Stimulated activated CD8-positive, alpha-beta memory T cell treated with anti-CD3 and anti-CD28 coated beads, Interleukin-4, amount 100 ng/mL, for 4 hours (primary cell): ENCODE measurements at places on chromosomes 7 and 10.

GRCh38 chr10:102712089-102712488 lies 2.1 kb downstream of the ARL3 start:
- DNase-seq = no peak

DNA sequence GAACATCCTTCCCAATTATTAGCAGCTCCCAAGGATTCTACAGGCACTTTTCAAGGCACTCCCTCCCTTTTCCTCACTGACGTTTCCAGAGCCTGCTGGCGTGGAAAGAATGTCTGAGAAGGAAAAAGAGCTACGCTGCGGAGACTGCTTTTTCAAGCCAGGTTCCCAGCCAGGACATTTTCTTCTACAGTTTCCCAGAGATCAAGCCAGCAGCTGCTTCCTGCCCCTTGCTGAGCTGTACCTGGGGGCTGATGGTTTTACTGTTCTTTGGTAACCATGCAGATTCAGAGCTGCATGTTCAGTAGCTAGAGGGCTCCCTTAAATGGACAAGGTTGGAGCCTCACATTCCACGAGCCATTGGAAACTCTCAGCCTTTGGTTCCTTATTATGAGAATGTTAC lies 133.4 kb downstream of the EVX1 start:
- no peak for DNase-seq

DNA sequence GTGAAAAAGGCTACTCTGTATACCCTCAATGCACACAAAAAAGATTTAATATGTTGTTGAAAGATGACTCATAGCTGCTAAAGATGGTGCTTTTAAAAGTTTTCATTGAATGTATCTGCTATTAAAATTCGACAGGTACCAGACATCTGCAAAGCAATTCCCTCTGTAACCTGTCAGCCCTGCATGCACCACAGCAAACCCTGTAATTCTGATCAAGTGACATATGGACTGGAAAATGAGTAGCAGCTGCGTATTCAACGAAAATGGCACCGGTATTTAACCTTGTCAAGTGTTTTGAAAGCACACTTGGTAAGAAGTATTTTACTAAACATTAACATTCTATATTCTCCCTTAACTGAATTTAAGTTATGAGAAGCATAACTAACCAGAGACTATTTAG lies 58.2 kb upstream of the PTPRN2 start:
- no peak for DNase-seq

- no peak for DNase-seq
Measured at GRCh38 chr7:121385800-121386179, 10.3 kb downstream of the FAM3C start.

GRCh38 chr10:75838486-75838885 lies 407.1 kb downstream of the LRMDA start:
- no peak for DNase-seq

GRCh38 chr7:81206667-81207360 lies 288.0 kb upstream of the SEMA3C start:
- no peak for DNase-seq

- no peak for DNase-seq
Measured at GRCh38 chr10:51905032-51905431, 205.6 kb upstream of the CSTF2T start.

DNA sequence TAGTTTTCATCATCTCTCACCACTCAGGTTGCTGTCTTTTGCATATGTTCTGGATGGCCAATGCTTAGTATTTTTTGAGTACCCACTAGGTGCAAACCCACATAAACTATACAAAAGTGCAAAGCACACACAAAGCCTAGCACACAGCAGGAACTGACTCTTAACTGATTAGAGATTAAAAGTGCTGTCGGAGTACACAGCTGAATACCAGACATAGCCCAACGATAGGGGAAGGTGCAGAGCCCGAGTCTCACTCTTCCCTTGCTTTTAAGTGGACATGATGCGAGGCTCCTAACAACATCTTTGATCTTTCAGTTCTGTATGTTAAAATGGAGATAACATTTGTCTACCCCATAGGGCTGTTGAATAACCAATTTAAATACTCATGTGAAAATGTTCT lies 90.8 kb downstream of the DPY19L1 start:
- no peak for DNase-seq

DNA sequence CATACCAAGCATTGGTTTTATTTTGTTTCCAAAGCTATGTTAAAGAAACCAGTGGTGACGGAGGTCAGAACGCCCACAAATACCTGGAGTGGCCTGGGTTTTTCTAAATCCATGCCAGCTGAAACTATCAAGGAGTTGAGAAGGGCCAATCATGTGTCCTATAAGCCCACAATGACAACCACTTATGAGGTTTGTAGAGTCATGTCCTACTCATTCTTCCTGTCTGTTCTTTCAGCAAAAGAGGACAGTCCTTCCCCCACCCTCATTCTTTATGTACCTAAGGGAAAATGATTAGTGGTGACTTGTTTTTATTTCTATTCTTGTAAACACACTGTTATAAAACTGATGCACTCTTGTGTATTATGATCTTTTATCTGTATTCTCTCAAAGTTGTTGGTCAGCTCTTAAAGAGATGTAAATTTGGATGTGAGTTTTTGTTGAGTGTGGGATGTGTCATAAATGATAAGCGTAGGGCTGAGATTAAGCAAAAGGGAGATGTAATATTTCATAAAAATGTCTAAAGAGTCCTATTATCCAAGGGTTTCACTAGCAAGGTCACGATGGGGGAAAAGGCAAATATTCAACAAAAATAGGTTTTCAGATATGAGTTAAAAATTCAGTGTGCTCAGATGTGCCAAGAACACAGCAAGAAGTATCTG lies 294.4 kb downstream of the BICC1 start:
- no peak for DNase-seq

DNA sequence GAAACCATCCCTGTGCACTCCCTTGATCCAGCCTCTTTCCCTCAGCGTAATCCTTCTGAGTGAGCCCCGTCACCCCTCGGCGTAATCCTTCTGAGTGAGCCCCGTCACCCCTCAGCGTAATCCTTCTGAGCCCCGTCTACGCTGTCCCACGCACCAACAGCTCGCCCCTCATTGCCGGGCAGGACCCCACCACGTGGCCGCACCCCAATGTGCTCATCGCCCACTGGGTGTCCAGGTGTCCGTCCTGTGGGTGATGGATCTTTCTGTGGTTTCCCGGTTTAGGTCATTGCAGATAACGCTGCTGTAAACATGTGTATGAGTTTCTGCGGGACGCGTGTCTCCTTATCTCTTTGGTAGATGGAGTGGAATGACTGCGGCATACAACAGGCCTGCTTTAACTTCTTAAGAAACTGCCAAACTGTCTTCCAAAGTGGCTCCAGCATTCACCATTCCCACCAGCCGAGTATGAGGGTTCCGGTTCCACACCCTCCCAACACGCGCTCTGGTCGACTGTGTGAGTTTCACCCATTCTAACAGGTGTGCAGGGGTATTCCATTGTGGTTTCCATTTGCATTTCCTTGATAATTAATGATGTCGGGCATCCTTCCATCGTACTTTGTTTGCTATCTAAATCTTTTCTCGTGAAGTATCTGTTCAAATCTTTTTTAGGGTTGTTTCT lies 42.1 kb upstream of the NKX6-2 start:
- no peak for DNase-seq

GRCh38 chr7:85381212-85381611 lies 194.4 kb upstream of the SEMA3D start:
- DNase-seq = no peak

DNA sequence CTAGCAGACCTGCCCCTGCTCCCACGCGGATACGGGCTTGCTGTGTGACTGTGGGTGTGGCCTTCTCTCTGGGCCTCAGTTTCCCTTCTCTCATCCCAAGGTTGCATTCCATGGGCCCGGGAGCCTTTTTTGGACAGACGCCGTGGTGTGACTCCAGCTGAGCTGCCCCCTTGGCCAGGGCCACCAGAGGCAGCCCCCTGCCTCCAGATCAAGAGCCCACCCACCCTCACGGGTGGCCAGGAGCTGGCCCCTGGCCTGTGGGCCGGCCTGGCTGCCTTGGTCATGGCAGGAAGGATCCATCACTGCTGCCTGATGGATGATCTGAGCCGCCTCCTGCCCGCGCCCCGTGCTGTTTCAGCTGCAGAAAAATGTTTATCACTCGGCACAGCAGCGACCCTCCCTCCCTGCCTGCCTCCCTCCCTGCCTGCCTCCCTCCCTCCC lies 27.8 kb upstream of the ELFN1 start:
- no peak for DNase-seq

- no peak for DNase-seq
Measured at GRCh38 chr7:157464111-157464970, 127.5 kb downstream of the DNAJB6 start.

- DNase-seq = no peak
Measured at GRCh38 chr7:98869597-98870120, at the start of gene TMEM130. TMEM130 (minus strand) TSS chr7:98870014; CDS start chr7:98869861, 153 bp downstream.

DNA sequence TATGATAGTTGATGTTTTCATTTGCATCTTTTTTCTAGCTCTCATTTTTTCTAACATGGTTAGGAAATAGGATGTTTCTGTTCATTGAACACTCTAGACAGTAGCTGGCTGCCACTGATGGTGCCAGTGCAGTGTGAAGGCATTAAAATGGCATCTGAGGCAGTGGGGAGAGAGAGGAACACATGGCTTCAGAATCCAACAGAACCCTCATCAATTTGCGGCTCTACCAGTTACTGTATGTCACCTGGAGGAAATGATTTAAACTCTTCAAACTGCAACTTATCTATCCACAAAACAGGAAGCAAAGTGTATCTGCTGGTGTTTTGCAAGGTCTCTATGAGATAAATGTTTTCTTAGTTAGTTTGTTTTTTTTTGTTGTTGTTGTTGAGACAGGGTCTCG lies 305.2 kb upstream of the PRKCQ start:
- DNase-seq = no peak

DNA sequence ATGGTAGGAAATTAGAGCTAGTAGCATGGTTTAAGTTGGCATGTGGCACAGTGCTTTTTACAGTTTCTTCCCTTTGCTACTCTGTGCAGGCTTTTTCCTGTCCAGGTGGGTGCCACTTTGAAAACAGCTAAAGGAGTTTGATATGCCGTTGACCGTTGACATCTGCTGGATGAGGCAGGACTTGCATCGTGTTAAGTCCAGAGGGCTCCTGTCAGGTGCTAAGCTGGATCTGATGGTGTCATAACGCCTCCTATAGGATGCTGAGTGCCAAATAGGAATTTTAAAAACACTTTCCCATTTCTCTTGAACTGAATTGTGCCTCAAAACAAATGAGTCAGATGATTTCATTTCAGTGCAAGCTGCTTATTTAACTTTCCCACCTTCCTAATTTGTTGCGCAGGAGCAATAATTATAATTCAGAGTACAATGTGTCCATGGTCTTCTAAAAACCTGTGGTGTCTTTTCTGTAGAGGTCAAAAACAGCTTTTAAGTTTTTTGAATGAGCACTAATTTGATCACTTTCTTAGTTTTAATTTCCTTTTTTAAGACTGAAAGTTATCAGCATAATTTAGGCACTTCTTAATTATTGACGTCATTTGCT lies 178.3 kb downstream of the CDCA7L start:
- DNase-seq = no peak

DNA sequence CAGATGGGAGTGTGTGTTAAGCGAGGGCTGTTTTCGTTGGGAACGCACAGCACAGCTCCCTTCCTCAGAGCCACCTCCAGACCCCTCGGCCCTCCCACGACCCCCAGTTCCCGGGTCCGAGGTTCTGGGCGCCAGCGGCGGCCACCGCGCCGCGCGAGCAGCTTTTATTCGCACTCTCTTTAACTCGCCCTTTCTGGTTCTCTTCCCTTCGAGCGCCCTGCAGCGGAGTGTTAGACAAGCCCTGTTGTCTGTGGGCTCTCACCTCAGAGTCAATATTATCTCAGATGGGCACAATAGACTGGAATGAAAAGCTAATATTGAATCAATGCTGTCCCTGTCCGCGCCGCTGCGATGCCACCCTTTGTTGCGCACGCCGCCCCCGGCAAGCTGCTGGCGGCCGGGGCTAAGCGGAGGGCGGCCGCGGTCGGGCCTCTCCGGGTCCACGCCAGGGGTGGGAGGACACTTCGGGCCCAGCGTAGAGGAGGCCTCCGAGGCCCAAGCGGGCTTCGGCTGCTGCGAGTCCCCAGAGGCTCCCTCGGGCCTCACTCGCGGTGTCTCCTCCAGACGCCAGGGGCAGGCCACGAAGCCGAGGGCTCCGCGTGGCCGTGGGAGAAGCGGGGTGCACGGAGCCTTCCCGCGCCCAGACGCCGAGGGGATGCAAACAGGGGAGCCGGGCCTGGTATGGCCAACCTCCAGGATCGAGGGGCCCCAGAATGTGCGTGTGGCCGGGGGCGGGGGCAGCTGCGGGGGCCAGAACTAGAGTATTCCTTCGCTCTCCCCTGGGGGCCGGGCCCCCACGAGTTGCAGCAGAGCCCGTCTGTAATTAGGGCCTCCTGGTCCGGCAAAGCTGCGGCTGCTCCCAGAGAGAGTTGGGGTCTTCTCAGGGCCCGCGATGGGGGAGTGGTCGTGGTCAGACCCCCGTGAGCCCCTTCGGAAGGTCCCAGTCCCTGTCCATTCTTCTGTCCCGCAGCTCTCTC lies 7.9 kb upstream of the EMX2 start:
- DNase-seq = no peak

DNA sequence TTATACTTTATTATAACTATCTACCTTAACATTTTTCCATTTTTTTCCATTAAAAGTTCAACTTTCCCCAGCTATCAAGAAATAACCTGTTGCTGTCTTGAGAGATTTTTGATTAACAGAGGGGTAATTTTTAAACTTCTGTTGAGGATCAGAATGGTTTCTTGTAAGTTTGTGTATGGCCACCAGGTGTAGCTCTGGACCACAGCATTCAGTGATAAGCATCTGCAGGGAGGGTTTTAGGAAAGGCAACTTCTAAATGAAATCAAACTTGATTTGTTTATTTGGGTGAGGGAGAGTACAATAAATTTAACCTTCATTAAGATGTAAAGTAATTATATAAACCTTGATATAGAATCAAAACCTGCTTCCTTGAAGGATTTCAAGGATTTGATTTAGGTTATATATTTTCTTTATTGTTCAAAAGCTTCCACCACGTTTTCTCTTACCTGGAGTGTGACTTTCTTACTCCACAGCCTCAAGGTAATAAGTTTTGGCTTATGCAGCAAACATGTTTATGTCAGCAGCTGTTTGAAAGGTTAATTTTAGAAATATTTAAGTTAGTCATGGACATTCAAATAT lies 153.3 kb downstream of the STK31 start:
- no peak for DNase-seq

DNA sequence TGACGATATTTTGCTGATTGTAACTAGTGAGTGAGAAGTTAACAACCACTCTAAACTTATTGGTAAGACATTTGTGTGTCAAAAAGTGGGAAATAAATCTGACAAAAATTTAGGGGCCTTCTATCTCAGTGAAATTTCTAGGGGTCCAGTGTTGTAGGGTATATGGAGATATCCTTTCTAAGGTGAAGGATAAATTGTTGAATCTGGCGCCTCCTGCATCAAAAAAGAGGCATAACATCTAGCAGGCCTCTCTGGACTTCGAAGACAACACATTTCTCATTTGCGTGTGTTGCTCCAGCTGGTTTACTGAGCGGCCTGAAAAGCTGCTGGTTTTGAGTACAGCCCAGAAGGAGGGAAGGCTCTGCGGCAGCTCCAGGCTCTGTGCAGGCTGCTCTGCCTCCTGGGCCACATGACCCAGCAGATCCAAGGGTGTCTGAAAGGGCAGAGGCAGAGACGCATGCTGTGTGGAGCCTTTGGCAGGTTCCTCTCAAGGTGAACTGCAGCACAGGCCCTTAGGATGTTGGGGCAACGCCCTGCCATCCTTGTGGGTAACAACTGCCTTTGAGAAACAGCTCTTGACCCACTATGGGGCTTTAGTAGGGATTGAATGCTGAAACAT lies 72.4 kb downstream of the LMBR1 start:
- DNase-seq = no peak
